Astrocyte (in vitro differentiated cells and primary cell): ENCODE measurements at places on chromosomes 3 and 15. TPM values are rescaled to one million over a fixed set of nuclear protein-coding genes. Genes with fewer than 3 reads are reported as not detected.
A peak's percentile ranks its signal among the peaks of the same experiment; 100 is the strongest.

DNA sequence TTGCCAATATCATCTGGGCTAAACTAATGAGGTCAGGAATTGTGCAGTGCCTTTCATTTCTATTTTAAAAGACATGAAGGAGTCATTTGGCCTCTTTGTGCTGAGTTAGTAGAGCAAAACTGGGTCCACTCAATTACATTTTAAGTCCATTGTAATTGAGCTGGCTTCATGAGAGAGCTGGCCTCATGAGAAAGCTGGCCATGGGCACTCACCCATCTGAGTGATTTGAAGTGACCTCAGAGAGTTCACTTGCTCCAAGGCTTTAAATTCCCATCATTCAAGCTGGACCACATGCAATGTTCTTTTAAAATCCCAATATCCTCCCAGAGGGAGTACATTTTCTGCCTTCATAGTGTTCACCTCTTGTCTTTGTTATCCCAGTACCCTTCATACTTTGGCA is 335.9 kb upstream of the WNT5A start:
- DNase-seq, result no peak

PPP1R14D gene
- not detected in 2 replicates for total RNA-seq

DNA sequence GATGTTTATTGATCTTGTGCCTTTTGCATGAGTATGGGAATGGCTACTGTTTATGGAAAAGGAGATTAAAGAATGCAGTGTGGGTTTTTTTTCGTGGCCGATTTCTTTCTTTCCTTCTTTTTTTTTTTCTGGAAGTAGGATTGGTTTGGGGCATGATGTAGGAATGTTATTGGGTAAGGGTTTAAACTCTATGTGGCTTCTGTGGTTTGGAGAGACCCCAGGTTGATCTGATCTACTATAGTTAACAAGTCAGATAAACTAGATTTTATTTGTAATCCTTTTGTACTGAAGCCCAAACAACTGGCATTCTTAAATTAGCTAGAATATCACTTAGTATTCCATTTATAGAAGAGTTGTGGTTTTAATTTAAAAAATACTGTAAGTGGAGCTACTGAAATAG is 304.8 kb downstream of the LPP start:
- DNase-seq, result peak; percentile 72

ITIH1 gene
- not detected in 2 replicates for total RNA-seq

- no peak for DNase-seq
These were observed 175.6 kb upstream of the RASGRP1 start for GRCh38 chr15:38740206-38740605.

TRAT1 gene
- not detected in 2 replicates for total RNA-seq

- DNase-seq, result no peak
These were observed 148.7 kb downstream of the GABRB3 start for GRCh38 chr15:26624128-26624527.

- DNase-seq, result no peak
These were observed 254.8 kb upstream of the TPRG1 start for GRCh38 chr3:188916934-188917401.

- no peak for DNase-seq
These were observed 116.9 kb upstream of the SOX14 start for GRCh38 chr3:137647179-137647578.

GREM1 gene
- 74.5 and 112 TPM in 2 replicates for total RNA-seq

GRCh38 chr3:76586471-76586870 is 453.4 kb upstream of the ROBO2 start:
- DNase-seq, result no peak

- no peak for DNase-seq
These were observed 45.7 kb downstream of the ZBTB11 start for GRCh38 chr3:101631098-101631796.

HYAL1 gene
- total RNA-seq, result 0.27 and 0.46 TPM in 2 replicates

DNA sequence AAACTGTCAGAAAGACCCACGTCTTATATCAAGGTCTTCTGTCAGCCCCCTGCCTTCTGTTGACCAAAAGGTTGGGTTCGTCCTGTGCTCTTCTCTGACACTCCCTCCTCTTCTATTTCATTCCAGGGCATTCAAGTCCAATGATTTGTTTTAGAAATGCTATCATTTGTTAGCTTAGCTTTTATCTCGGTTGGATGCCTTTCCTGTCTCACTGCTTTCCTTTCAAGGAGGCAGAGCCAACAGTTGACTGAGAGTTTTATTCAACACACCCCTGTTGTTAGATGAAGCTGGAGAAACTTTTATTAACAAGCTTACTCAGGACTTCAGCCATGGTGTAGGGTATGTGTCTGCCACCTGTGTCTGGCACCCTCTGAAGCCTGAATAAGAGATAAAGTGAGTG is 112.0 kb upstream of the SLC7A14 start:
- DNase-seq, result peak; percentile 59

TM4SF4 gene
- not detected in 2 replicates for total RNA-seq

GRCh38 chr3:51966922-51967383 is 301 bp downstream of the PCBP4 start:
- no peak for DNase-seq

DNA sequence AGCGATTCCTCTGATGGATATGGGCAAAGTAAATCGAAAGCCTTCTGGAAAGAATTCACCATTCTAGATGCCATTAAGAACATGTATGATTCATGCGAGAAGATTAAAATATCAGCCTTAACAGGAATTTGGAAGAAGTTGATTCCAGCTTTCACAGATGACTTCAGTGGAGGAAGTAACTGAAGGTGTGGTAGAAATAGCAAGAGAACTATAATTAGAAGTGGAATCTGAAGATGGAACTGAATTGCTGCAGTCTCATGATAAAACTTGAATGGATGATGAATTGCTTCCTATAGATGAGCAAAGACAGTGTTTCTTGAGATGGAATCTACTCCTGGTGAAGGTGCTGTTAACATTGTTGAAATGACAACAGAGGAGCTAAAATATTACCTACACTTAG is 30.1 kb upstream of the TBC1D23 start:
- DNase-seq, result peak; percentile 25

FOXL2 gene
- 3.7 and 4.5 TPM in 2 replicates for total RNA-seq

- DNase-seq, result peak; percentile 10
These were observed 50.1 kb downstream of the CFAP20DC start for GRCh38 chr3:58999774-59000160.

B3GALNT1 gene
- 11.1 and 12.8 TPM in 2 replicates for total RNA-seq

C15orf39 gene
- total RNA-seq, result 21.6 and 21.8 TPM in 2 replicates

GRCh38 chr3:5218815-5219214 is 31.3 kb downstream of the EDEM1 start:
- DNase-seq, result no peak

DNA sequence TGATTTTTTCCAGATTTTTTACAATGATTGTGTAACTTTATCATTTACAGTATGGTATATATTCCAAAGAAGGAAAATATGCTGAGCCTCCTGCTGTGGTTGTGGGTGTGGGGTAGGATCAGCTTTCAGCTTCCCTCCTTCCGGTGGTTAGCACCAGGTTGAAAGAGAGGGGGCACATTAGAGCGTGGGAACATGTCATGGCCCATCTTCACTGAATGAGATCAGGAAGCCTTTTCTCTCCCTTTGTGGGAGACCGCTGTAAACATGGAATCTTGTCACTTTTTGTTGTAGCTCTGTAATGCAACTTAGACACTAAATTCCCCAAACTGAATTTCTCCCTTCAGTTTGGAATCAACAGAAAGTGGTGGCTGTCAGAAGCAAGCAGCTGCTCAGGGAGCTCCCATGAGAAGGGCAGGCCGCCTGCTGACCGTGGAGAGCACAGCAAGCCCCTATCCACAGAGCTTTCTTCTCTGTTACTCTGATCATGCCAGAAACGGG is 86.7 kb upstream of the LIMD1 start:
- DNase-seq, result peak; percentile 73

DNA sequence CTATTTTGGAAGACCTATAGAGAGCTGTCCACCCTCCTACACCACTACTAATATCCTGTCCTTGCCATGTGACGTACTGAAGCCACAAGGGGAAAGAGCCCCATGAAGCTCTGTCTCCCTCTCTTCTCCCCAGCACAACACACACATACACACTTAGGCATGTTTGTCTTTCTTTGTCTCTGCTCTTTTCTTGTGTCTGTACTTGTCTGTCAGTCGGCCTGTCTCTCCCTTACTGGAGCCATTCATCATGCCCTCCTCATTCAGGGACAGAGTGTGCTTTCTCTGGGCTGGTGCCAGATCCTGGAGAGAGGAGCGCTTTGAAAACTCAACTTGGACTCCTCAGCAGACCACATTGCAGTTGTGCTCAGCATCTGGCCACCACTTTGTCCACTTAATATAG is 47.6 kb downstream of the PSMD6 start:
- DNase-seq, result peak; percentile 47

PTH1R gene
- total RNA-seq, result 4.4 and 5.2 TPM in 2 replicates

DNA sequence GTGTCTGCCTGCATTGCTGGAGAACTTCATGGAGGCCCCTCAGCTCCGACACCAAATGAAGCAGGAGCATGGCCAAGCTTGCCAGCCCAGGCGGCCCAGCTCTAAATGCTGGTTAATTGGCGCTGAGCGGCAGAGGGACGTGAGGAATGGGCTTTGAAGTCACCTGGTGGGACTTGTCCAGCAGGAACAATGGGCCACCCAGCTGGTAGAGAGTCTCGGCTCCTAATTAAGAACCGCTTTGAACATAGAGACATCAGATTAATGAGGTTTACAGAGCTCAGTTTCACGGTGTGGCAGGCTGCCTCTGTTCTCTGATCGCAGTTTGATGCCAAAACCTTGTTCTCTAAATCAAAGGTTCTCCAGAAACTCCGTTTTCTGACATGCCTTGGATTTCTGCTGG is 77.5 kb upstream of the LINGO1 start:
- DNase-seq, result no peak

DNA sequence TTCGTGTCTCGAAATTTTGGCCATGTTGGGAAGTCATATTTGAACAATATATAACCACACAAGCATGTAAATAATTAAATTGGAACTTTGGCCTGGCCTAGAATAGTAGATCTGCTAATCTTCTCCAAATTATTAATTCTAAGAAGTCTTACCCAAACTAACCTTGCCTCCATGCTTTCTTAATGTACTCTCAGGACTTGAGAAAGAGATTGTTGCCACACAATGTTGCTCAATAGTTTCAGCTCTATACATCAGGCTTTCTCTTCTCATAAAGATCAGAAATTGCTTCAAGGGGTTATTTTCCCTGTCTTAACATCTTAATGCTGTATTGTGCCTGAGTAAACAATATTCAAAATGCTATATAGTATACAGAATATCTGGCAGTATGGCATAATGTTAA is 202.7 kb upstream of the LRIG1 start:
- DNase-seq, result no peak

DNA sequence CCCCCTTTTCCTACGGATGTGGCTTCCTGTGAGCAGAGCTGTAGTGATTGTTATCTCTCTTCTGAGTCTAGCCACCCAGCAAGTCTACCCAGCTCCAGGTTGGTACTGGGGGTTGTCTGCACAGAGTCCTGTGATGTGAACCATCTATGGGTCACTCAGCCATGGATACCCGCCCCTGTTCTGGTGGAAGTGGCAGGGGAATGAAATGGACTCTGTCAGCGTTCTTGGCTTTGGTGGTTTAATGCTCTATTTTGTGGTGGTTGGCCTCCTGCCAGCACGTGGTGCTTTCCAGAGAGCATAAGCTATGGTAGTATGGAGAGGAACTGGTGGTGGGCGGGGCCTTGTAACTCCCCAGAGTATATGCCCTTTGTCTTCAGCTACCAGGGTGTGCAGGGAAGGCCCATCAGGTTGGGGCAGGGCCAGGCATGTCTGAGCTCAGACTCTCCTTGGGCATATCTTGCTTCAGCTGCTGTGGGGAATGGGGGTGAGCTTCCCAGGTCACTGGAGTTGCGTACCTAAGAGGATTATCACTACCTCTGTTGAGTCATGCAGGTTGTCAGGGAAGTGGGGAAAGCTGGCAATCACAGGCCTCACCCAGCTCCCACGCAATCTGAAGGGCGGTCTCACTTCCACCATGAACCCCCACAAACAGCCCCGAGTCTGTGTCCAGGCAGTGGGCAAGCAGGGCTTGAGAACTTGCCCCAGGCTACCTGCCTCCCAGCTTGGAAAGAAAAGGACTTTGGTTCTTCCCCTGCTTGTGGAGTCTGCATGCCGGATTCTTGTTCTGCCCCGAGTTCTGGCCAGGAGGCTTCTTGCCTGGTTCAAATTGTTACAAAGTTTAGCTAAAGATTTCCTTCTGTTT is 9.0 kb upstream of the ADGRG7 start:
- DNase-seq, result no peak

GRCh38 chr15:85005319-85005718 is 23.7 kb downstream of the PDE8A start:
- DNase-seq, result no peak

SLC25A20 gene
- total RNA-seq, result 25.0 and 27.3 TPM in 2 replicates

GRCh38 chr3:168645180-168645579 is 549.5 kb upstream of the GOLIM4 start:
- no peak for DNase-seq

- no peak for DNase-seq
These were observed 1.8 kb upstream of the MYL3 start for GRCh38 chr3:46865031-46865507.

DNA sequence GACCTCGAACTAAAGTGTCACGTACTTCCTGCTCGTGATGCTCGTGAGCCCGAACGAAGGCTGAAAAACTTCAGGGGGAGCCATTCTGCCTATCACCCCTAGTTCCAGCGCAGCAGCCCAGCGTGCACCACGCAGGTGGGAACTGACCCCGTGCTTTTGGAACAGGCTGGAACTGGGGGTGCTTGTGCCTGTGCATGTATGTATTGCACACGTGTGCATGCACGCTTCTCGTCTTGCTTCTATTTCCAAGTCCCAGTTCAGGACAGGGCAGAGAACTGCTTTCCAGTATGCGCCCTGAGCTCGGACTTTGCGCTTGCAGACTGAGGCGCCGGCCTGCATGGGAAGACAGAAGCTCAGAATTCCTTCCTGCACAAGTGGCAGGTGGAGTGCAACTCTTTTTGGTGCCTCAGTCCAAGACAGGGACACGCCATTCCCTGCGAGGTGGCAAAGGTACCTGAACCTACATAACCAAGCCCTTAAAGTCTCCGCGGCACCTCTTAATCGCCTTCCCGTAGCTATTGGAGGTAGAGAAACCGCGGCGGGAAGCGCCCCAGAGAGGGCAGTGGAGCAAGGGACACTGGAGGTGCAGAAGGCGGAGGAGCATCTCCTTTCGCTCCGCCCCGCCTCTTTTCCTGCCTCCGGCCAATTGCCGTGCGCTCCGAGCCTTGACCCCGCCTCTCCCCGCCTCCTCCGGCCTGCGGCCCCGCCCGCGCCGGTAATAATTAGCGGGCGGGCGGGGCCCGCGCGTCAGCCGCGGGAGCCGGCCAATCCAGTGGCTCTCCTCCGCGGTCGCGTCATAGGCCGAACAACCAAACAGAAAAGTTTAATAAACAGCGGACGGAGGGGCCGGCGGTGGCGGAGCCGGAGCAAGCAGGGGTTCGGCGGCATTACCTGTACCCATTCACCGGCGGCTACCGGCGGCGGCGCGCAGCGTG is at the start of gene ZFAND6:
TSS of gene ZFAND6 (plus strand) at position 826 of the 935 bp plus-strand sequence. CDS start 60,669 bp downstream, outside the sequence.
- peak; percentile 81 for DNase-seq

BCL6 gene
- total RNA-seq, result 46.0 and 46.2 TPM in 2 replicates

CYP8B1 gene
- not detected in 2 replicates for total RNA-seq
